ENCODE measurements at places on chromosomes 6 and 20.

GRCh38 chr20:25566821-25567220 lies 18.5 kb downstream of the NINL start:
- no peak for DNase-seq

DNA sequence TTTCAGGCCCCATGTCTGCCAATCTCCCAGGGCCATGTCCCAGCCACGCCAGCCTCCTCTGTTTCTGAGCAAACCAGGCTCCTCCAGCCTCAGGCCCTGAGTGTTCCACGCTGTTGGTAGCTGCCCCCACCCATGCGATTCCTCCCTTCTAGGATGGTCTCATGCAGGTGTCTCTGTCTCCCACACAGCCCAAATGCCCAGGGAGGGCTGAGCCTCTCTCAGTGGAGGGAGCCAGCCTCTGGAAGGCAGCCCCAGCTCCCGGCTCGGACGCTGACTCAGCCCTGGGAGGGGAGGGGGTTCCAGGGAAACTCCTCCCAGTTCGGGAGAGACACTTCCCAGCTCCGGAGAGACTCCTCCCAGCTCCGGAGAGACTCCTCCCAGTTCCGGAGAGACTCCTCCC lies 122.9 kb upstream of the AFDN start:
- DNase-seq, result no peak

DNA sequence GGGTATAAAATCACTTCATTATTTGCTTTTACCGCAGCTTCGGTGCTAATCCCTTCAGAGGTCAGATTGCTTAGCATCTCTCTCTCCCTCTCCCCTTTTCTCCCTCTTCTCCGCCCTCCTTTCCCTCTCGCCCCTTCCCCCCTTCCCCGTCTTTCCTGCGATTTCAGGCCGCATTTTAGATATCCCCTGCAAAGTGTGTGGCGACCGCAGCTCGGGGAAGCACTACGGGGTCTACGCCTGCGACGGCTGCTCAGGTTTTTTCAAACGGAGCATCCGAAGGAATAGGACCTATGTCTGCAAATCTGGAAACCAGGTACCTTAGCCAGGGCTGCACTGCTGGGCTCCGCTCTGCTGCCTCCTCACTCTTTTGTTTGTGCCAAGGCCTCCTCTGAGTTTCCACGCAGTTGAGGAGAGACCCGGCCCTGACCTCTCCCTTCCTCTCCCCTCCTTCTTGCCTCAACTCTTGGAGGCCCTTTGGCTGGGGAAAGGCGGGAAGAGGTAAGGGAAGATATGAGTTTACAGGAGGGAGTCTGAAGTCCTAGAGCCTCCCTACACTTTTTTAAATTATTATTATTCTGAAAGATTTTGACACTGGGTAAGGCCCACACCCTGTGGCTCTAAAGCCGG lies 5.6 kb downstream of the NR2E1 start:
- no peak for DNase-seq

GRCh38 chr6:98116455-98116854 lies 717.9 kb upstream of the POU3F2 start:
- DNase-seq, result no peak

DNA sequence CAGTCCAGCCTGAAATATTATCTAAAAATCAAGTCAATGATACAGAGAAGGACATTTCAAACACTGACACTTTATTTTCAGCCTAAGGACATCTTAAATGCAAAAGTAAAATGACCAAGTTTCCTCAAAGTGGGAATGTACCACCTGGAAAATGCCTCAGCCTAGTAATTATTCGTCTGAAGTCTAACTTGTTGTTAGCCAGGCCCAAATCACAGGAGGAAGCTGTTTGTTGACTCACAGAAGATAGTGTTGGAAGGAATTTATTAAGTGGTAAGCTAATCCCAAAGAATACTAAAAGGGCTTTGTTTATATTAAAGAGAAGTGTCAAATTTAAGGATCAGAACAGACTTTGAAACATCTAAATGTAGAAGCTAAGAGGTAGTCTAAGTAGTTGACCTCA lies 2.5 kb downstream of the PDE7B start:
- DNase-seq, result no peak

- DNase-seq, result no peak
These were observed 34.7 kb downstream of the CD24 start for GRCh38 chr6:106939848-106940247.

GRCh38 chr20:34085544-34086040 lies 26.5 kb downstream of the EIF2S2 start:
- no peak for DNase-seq

DNA sequence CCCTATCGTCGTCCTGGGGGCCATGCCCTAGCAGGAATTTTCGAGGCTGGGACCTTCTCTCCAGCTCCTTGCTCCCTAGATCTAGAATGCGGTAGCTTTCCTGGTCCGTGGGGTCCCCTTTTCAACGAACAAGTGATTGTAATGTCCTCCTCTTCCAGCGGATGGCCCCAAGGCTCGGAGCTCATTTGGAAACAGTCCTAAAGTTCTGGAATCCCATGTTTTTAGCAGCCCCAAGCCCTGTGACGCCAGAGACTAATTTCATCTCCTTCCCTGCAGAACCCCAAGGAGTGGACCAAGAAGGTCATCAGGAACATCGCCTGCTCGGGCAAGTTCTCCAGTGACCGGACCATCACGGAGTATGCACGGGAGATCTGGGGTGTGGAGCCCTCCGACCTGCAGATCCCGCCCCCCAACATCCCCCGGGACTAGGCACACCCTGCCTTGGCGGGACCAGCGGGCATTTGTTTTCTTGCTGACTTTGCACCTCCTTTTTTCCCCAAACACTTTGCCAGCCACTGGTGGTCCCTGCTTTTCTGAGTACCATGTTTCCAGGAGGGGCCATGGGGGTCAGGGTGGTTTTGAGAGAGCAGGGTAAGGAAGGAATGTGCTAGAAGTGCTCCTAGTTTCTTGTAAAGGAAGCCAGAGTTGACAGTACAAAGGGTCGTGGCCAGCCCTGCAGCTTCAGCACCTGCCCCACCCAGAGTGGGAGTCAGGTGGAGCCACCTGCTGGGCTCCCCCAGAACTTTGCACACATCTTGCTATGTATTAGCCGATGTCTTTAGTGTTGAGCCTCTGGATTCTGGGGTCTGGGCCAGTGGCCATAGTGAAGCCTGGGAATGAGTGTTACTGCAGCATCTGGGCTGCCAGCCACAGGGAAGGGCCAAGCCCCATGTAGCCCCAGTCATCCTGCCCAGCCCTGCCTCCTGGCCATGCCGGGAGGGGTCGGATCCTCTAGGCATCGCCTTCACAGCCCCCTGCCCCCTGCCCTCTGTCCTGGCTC lies 48.5 kb downstream of the PYGB start:
- no peak for DNase-seq

GRCh38 chr6:118704915-118705314 lies 53.5 kb upstream of the CEP85L start:
- no peak for DNase-seq

GRCh38 chr6:47111685-47112084 lies 69.6 kb upstream of the ADGRF1 start:
- DNase-seq, result no peak

GRCh38 chr6:98339506-98339905 lies 494.9 kb upstream of the POU3F2 start:
- DNase-seq, result no peak

GRCh38 chr6:74577619-74578018 lies 628.2 kb downstream of the COL12A1 start:
- no peak for DNase-seq

DNA sequence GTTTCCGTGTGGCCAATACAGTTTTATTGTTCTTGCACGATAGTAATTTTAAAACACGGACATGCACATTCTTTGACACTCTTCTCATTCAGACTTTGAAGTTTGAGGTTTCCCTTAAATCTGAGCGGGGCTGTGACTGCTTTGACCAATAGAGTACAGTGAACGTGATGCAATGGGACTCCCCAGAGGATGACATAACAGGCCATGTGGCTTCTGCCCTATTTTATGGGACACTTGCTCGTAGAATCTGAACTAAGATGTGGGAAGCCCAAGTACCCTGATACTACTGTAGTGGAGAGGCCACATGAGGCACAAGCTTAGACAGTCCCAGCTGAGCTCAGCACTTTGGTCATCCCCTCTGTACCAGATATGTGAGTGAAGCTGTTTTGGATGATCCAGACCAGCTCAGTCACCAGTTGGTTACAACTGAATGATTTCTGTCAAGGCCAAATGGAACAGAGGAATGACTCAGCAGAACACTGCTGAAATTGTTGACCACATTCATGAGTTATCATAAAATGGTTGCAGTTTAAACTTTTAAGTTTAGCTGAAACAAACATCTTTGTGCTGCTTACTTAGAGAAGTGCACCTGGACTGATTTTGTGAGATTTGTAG lies 279.4 kb downstream of the RFPL4B start:
- no peak for DNase-seq

- DNase-seq, result no peak
These were observed 56.5 kb downstream of the SHLD1 start for GRCh38 chr20:5806457-5807263.

GRCh38 chr20:884983-885952 lies 30.9 kb downstream of the ANGPT4 start:
- no peak for DNase-seq

- DNase-seq, result no peak
These were observed 35.4 kb downstream of the SLC16A10 start for GRCh38 chr6:111122458-111123286.

DNA sequence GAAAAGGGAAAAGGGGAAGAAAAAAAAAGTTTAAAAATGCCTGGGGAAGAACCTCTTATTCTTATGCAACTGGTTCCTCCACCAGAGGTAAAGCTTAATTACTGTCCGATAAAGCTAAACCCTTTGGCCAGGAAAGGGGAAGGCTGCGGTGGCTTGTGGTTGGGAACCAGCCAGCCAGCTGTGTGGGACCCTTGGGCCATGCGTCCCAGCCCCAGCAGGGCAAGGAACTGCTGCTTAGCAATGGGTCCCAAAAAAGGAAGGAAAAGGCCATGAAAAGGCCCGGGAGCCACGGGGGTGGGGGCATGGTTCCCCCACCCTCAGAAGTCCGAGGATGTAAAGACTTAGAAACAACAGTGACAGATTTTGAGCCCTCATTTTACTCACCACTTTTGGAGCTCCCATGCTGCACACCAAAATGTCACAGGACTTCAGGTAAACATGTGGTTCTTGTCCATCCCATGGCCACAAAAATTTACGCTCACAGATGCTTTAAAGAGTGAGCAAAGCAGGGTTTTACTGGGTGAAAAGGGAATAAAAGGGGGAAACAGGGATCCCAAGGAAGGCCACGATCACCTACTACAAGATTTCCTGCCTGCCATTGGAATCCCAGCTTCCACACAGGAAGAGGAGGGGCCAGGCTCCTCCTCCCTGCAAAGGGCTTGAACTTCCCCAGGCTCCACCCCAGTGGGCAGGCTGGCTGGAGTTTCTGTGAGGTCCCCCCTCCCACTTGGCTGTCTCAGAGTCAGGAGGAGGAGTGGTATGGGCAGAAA lies 1234.7 kb upstream of the GJE1 start:
- DNase-seq, result no peak

DNA sequence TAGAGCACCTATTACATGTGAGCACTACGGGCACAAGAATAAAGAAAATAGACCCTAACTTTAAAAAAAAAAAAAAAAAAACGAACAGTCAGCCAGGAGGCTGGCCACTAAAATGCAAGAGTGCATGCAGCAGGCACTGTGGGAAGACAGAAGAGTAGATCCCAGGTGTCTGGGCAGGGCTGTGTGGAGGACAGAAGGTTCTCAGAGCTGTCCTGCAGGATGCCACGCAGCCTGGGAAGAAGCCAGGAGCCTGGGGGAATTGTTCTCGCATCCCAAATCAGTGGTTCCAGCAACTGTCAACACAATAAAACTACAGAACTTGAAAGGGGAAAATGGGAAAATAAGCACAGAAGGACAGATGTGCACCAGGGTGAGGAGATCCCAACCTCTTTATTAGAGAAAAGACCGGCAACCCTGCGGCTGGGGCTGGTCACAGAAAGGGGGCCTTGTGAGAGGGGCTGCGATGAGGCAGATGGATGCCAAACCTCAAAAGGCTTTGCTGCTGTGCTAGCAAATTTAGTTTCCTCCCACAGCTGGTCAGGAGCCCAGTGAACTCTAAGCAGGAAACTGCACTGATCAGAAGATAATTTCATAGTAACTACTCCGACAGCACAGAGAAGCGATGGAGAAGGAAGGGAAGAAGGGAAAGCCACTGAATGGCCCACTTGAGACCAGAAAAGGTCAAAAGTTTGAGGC lies 30.9 kb downstream of the MAP3K5 start:
- no peak for DNase-seq

- DNase-seq, result no peak
These were observed 20.0 kb upstream of the CDH22 start for GRCh38 chr20:46328200-46328882.

GRCh38 chr6:7425808-7426190 lies 36.2 kb downstream of the RIOK1 start:
- no peak for DNase-seq

DNA sequence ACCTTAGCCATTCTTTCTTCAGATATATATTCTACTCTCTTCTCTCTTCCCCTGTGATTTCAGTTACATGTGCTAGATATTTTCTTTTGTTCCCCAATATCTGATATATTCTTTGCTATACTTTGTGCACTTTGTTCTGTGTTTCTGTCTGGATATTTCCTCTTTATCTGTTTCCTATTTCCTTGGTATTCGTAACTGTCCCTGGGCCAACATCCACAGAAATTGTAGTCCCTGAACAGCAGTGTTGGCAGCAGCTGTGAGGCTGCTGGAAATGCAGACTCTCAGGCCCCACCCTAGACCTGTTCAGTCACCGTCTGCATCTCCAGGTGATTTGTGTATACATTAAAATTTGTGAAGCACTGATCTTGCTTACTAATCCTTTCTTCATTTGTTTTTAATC lies 522.9 kb upstream of the SOX4 start:
- DNase-seq, result no peak

GRCh38 chr6:150252714-150253444 lies 110.0 kb downstream of the PPP1R14C start:
- DNase-seq, result no peak

- DNase-seq, result no peak
These were observed 2.7 kb downstream of the COL21A1 start for GRCh38 chr6:56244528-56245253.

DNA sequence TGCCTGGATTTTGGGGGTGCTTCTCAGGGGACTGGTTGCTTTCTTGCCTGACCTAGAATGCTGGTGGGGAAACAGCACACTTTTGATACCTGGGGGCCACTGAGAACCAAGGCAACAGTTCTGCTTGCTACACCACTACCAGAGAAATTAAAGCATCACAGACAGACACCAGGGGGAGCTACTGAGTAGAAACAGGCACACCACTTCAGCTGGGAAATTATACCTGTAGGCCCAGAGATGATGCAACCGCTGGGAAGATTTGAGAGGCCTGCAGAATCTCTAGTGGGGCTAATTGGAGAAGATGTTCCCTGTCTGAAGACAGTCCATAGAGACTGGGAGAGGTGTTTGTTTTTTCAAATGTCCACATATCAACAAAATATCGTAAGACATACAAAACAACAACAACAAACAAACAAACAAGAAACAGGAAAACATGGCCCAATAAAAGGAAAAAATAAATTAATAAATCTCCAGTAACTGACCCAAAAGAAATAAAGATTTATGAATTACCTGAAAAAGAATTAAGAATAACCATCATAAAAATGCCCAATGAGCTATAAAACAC lies 129.4 kb upstream of the RIN2 start:
- no peak for DNase-seq

- DNase-seq, result no peak
These were observed 371.4 kb downstream of the CDH4 start for GRCh38 chr20:61623451-61623850.

- DNase-seq, result no peak
These were observed 409.5 kb downstream of the BTBD3 start for GRCh38 chr20:12327205-12327604.

Measured in stimulated activated CD4-positive, alpha-beta T cell treated with anti-CD3 and anti-CD28 coated beads, Interleukin-1b, Interleukin-23, amount 100 ng/mL, for 4 hours (primary cell).